ENCODE measurements at places on chromosomes 1 and 21.

DNA sequence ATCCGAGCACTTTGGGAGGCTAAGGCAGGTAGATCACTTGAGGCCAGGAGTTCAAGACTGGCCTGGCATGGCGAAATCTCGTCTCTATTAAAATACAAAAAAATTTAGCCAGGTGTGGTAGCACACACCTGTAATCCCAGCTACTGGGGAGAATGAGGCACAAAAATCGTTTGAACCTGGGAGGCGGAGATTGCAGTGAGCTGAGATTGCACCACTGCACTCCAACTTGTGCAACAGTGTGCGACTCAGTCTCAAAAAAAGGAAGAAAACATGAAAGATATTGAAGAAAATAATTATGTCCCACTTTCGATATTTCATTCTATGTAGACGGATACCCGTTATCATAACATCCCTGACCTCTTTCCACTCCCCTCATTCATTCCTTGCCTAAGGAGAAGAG is 19.2 kb downstream of the TUT4 start:
- DNase-seq, result no peak

- no peak for DNase-seq
Measured at GRCh38 chr1:85992791-85993190, 163.8 kb downstream of the COL24A1 start.

GRCh38 chr1:173570370-173571007 is 32.4 kb downstream of the SLC9C2 start:
- DNase-seq, result no peak

DNA sequence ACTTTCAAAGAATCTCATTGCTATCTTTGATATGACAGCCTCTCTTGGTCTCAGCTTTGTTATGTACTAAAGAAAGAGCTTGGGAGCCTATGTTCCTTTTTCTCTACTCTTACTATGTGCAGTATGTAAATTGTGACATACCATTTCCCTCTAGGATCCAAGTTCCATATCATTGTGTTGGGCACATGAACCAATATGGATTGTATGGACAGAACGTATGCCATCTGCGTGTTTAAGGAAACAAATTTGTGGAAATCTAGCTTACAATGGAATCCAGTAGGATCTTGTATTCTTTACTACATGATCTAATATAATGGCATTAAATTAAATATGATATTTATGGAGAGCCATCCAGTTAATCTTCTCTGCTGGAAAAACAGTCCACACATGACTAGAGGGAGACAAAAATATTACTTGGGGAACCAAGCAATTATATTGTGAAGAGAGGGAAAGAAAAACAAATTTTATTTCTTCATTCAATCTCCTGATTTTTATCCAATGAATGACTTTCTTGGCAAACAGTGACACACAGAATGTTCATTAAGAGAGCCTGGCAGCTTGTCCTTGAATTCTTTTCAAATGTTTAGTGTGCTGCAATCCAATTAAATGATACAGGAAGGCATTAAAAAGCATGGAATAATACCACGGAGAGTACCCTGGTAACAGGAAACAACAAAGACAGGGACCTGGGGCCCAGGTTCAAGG is 106.5 kb upstream of the DAB1 start:
- DNase-seq, result no peak

DNA sequence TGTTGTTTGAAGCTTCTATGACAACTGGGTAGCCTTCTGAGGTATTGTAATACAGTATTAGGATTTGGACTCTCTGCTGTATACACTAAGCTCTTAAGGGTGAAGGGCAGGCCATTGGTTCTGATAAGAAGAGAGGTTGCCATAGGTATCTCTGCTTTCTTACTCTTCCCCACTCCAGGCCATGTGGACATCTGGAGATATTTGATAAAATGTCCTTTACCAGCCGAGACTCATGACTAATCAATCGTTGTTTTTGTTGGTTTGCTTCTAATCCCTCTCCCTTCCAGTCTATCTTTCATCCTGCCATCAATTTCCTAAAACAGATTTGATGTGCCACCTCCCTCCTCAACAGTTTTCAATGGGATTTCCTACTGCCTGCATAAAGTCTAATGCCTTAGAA is 64.6 kb upstream of the WDR26 start:
- peak; percentile 87 for DNase-seq

DNA sequence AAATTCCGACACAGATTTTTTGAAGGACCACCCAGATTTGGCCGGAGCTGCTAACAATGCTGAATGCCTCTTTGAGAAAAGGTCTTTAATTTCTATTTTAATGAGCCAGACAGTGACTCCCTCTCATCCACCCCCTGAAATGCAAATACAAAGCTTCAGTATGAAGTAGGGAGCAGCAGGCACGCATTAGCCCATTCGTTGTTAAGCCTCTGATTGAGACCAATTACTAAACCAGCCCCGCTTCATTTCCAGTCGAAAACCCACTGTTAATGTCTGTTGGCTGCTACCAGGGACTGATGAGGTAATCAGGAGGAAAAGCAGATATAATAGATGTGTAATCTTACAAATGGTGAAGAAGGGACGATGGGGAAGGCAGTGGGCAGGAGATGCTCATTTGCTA is 4.8 kb upstream of the C8A start:
- no peak for DNase-seq

All from erythroblast (primary cell).